ENCODE measurements at places on chromosomes 1 and 21.

DNA sequence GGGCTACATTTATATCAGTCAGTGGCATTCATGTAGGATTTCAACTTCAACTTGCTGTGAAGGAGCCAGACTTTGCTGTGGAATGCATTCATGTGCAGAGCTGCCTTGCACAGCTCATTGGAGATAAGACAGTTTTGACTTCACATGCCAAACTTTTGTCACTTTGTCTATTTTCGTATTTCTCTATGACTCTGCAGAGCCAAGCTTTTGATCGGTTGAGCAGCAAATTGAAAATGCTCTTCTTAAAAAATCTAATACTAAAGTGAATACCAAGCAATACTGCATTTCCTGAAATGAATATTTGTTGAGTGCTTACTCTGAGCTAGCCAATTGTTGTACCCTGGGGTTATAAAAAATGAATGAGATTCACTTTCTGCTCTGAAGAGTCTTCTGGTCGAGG is 388.7 kb downstream of the ST6GALNAC3 start:
- no peak for DNase-seq

DNA sequence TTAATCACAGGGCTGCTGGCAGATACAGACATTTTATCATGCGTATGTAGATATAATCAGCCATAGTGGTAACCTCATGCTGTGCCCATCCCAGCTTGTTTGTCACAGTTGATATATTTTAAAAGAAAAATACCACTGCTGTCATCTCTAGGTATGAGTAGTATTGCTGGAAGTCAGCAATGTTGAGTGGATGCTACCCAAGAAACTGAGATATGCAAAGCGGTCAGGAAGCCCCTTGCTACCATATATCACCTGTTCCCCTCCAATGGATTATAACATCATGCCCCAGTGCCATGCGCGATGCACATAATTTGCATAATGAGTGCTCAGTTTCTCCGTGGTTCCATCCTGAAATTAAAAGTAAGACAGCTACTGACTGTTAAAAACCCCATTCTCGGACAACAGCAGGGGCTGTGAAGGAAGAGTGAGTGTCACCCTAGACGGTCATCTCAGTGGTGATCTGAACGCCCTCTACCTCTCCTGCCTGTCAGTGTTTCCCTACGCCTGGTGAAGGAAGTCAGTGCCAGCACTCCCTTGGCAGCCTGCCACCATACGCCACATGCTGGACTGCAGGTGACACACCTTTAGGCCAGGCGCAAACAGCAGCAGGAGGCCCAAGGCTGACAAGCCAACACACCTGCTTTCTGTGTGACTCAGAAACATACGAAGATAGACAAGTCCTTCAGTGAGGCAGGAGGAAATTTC is 2.7 kb downstream of the IL10RB start:
- DNase-seq: peak; percentile 60

GRCh38 chr1:207069858-207070506 is 16.9 kb downstream of the PFKFB2 start:
- no peak for DNase-seq

- no peak for DNase-seq
Measured at GRCh38 chr1:246778663-246779062, 54.5 kb downstream of the SCCPDH start.

DNA sequence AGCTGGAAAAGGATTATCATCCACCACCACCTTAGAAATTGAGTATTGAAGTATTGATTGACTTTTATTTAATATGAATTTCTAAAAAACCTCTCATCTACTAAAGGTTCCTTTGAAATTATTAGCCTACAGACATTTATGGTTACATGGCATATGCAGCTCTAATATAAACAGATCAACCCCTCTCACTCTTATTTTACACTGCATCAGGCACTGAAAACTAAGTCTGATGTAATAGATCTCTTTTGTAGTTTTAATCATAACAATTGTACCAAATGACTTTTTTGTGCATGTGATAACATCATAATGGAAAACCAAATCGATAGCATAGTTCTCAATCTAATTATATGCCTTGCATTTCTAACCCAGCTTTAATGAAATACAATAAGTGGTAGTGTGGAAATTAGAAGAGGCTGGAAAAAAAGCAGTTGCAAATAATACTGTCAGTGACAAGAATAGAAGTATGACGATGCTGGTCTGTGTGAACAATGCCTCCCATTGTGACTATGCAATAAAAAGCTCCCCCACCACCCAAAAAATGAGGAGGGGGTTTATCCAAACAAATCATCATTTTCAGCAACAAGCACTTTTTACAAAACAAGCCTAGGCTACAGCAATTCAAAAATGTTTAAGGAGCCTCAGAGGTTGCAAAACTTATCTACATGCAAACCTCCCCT is 426.5 kb upstream of the NFIA start:
- DNase-seq: no peak

GRCh38 chr1:19418503-19418971 is 66.8 kb downstream of the CAPZB start:
- no peak for DNase-seq

- DNase-seq: no peak
Measured at GRCh38 chr1:162421258-162422164, 9.6 kb upstream of the SH2D1B start.

DNA sequence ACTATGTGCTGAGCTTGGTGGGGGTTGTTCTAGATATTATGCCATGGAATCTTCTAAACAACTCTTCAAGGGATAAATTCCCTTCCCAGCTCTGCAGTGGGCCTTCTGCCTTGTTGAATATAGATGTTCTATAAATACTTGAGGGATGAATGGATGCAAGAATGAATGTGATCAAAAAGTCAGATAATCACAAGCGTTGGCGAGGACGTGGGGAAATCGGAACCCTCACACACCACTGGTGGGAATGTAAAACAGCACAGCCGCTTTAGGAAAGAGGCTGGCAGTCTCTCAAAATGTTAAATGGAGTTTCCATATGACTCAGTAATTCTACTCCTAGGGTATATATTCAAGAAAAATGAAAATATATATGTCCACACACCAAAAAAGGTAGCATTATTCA is 19.0 kb downstream of the SDC3 start:
- no peak for DNase-seq

DNA sequence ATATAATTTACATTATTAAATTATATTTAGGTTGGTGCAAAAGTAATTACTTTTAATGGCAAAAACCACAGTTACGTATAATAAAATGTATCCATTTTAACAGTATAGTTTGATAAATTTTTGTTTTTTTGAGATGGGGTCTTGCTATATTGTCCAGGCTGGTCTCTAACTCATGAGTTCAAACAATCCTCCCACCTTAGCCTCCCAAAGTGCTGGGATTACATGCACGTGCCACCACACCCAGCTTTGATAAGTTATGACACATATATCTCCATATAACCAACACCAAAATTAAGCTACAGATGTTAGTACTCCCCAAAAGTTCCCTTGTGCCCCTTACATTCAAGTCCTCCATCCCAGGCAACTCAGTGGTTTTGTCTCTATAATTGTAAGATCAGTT is 163.1 kb downstream of the SMYD3 start:
- no peak for DNase-seq

DNA sequence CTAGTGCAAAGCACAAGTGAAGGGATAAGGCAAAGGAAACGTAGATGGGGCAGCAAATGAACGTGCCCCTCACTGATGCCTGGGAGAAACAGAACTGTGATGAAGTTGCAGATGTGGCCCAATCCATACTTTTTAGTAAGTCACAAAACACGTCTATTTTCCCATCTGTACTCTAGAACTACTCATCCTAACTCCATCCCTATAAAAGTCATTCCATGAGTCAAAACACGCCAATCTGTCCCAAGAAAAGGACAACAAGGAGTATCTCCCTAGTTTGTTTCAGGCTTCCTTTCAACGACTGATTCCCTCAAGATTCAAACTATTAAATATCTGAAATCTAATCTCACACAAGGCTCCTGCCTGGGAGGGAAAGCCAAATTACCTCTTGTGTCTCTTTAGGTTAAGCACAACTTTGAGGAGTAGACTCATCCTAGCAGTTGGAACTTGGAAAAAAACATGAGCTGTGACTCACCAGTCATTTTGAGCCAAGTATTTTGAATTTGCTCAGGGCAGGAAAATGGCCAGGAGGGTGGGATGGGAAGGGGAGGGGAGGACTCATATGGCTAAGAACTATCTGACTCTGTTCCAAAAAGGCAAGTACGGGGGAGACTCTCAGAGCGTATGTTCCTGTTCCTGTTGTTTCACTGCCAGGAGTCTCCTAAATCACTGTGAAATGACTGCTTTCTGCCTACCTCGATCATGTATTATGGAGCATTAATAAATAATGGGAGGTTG is 214.5 kb upstream of the CAMK1G start:
- DNase-seq: no peak

- DNase-seq: no peak
Measured at GRCh38 chr1:201167041-201167991, 13.0 kb upstream of the TMEM9 start.

- no peak for DNase-seq
Measured at GRCh38 chr1:204990059-204990664, 52.9 kb upstream of the CNTN2 start.

- no peak for DNase-seq
Measured at GRCh38 chr21:35583566-35584216, 476.6 kb downstream of the SETD4 start.

DNA sequence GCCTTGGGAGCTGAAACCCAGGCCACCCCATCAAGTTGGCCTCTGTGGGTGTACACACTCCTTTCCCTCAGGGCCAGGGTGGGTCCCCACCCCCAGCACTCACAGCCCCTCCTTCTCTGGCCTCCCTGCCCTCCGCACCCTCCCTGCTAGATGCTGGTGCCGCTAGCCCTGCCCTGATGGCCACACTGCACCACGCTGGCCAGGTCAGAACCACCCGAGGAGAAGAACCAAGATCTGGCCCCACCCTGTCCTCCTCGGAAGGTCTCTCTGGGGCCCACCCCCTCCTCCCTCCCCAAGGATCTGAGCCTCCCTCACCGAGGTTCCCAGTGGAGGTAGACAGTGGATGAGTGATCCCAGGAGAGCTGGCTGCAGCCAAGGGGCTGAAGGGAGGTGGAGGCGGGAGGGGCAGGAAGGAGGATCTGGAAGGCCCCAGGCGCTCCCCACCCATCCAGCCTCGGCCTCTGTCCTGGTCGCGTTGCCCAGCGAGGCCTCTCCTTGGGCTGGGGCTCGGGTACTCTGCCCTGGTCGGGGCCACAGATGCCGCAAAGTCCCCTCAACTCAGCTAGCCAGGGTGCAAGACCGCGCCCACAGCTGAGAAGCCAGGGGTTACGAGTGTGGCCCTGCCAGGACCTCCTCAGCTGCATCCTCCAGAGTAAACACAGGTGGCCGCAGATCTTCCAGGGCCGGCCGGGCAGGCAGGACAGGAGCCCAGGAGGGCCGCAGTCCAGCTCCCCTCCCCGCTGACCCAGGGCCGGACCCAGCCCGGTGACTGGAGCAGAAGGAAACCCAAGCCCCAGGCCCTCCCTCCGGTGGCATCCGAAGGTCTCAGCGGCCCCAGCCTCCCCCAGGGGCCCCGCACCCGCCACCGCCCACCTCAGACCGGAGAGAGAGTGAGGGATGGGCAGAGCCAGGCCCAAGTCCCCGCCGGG is 5.2 kb downstream of the B3GALT6 start:
- no peak for DNase-seq

DNA sequence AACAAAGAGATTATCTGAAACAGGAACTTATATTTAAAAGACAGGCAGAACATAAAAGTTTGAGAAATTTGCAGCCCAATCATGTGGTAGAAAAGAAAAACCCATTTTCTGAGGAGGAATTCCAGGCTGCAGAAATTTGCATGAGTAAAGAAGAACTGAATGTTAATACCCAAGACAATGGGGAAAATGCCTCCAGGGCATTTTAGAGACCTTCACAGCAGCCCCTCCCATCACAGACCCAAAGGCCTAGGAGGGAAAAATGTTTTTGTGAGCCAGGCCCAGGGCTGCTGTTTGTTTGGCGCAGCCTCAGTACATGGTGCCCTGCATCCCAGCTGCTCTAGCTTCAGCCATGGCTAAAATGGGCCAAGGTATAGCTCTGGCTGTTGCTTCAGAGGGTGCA is 554.3 kb upstream of the CHRM3 start:
- DNase-seq: no peak

GRCh38 chr21:36646645-36647044 is 52.3 kb upstream of the SIM2 start:
- DNase-seq: no peak

DNA sequence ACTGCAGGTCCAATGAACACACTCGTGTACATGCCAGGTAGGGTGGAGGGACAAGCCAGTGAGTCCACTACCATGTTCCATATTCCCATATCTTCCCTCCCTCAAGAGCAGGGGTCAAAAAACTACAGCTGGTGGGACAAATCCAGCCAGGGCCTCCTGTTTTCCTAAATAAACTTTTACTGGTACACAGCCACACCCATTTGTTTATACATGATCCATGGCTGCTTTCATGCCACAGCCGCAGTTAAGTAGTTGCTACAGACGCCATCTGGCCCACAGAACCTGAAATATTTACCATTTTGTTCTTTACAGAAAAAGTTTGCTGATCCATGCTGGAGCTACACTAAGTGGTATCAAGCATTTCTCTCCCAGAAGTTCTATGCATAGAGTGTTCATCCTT is 42.4 kb downstream of the CASQ2 start:
- DNase-seq: no peak

GRCh38 chr1:104987210-104987609 is 1237.5 kb downstream of the AMY1C start:
- no peak for DNase-seq

GRCh38 chr1:189697113-189697512 is 780.6 kb downstream of the BRINP3 start:
- DNase-seq: no peak

- no peak for DNase-seq
Measured at GRCh38 chr1:23462766-23463165, 21.2 kb downstream of the ASAP3 start.

- no peak for DNase-seq
Measured at GRCh38 chr1:212946872-212947271, 3.5 kb upstream of the VASH2 start.

DNA sequence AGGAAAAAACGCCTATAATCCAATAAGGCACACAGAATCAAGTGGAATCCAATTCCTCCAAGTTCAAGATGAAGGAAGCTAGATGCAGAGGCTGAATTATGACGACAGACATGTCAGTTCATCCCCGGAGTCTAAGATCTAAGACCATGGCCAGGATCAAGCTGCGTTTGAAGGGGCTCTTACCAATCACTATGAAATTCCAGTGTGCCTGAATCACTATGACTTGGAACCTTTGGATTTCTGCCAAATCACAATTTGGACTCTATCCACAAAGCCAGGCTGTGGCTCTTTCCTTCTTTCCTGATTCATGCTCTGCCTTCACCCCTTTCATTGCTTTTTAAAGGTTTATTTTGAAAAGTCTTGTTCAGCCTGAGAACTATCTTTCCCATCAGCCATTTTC is 17.1 kb downstream of the OLIG2 start:
- no peak for DNase-seq

DNA sequence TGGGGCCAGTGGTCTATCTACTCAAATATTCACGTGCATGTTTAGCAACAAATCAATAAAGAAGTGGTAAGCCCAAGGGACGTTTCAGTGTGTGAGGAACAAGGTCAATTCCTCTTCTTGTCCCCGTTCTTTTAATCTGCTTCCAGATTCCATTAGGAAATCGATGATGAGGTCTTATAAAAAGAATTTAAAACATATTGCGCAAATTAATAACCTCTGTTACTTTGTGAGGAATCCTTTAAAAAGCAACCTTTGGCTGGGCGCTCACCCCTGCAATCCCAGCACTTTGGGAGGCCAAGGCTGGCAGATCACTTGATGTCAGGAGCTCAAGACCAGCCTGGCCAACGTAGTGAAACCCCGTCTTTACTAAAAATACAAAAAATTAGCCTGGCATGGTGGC is 113.0 kb upstream of the TMPRSS2 start:
- no peak for DNase-seq

- DNase-seq: peak; percentile 27
Measured at GRCh38 chr1:52139817-52140540, 1.9 kb upstream of the ZFYVE9 start.

- DNase-seq: no peak
Measured at GRCh38 chr1:184507604-184508280, 120.9 kb downstream of the C1orf21 start.
